ENCODE measurements at places on chromosomes 3 and 15.

DNA sequence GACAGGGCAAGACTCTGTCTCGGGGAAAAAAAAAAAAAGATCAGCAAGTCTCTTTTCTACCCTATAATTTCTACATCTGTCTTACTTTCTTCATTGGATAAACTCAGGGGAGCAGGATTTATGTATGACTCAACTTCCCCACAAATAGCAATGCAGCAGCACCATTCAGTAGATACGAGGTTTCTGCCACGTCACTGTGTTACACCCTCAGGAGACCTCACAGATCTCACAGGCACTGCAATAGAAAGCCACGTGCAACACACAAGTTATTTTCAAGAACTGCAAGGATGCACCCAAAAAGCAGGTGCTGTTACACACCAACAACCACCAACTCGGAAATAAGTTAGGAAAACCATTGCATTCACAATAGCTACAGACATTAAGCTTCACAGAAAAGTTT lies 30.2 kb downstream of the TSPAN3 start:
- no peak for DNase-seq

- no peak for DNase-seq
These were observed 14.2 kb downstream of the CSK start for GRCh38 chr15:74795966-74796625.

DNA sequence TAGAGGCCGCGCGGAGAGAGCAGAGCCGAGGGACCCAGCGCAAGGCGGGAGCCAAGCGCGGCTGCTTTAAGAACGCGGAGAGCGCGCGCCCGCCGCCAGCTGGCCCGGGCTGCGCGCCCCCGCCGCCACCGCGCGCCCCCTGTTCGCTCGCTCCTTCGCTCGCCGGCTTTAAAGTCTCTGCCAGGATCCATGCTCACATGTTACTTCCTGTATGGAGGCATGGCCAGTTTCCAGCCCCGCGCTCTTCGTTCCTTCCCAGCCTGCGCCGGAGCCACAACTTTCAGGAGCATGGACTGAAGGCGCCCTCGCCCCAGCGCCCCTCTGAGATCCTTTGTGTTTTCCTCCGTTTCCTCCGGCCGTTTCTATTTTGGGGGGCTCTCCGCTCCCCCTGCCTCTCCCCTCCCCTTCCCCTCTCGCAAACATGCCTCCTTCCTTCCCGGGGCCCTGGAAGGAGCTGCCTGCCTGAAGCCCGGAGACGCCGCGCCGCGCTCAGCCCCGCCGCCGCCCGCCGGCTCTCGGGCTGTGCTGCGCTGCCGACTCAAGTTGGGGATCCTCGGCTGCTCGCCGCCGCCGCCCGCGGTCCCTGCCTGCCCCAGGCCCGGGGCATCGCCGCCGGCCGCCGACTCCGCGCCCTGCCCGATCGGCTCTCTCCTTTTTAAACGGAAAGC lies at the start of gene PTPRG:
TSS of gene PTPRG (plus strand) at position 198 of the 668 bp plus-strand sequence. CDS start 717 bp downstream, outside the sequence.
- no peak for DNase-seq

- no peak for DNase-seq
These were observed 135.5 kb downstream of the THRB start for GRCh38 chr3:24359102-24359501.

GRCh38 chr15:66940368-66940767 lies 125.0 kb upstream of the SMAD3 start:
- no peak for DNase-seq

DNA sequence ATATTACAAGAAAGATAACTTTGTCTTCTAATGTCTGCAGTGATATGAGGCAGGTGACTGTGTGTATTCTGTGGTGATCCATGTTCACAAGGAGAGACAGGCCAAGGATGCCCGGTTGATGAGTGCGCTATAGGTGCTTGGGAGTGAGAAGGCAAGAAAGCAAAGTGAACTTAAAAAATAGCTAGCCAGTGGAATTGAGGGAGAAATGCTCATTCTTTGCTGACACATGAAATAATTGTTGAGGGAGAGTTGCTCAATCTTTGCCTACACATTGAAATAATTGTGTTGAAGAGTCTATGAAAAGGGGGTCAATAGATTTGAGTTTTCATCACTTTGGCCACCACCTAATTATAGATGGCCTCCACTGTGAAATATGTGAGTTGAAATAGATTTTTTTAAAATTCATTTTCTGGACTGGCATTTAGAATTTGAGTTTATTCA lies 156.3 kb downstream of the LPP start:
- DNase-seq: no peak

- no peak for DNase-seq
These were observed 29.1 kb upstream of the SCG3 start for GRCh38 chr15:51652084-51652668.

DNA sequence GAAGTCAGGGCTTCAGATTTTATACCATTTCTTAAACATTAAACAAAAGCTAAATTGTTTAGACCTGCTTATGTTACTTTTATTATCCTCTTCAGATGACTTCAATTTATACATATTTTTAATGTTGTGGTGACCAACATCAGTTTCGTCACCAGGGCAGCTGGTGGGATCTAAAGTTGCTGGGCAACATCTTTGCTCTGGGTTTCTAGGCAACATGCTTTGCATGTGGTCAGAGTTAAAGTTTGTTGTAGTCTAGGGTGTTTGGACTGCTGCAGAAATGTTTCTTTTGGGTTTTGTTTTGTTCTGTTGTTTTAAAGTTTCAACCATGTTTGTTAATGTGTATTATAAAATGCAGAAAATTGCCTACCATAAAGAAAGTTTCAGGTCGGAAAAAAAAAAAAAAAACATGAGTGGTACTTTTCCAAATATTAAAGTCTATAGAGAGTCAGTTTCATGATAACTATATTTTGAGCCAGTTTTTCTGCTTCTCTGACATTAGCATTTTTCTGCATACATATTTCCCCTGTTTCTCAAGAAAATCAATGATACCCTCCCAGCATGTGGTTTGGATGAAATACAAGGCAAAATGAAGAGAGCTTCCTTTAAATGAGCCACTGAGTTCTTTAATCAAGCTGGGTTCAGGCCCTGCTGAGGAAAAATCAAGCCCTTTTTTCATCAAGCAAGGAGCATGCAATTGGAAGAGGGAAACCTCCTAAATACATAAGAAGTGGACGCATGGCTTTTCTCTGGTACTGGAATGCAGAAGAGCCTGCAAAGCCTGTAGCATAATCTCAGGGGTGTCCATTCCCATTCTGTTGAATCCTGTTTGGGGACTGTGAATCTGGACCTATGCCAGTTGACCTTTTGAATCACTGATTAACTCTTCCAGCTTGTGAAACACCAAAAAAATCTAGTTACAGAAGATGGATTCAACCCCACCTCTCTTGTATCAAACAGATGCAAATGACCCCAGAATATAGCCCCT lies 35.0 kb upstream of the VGLL3 start:
- no peak for DNase-seq

DNA sequence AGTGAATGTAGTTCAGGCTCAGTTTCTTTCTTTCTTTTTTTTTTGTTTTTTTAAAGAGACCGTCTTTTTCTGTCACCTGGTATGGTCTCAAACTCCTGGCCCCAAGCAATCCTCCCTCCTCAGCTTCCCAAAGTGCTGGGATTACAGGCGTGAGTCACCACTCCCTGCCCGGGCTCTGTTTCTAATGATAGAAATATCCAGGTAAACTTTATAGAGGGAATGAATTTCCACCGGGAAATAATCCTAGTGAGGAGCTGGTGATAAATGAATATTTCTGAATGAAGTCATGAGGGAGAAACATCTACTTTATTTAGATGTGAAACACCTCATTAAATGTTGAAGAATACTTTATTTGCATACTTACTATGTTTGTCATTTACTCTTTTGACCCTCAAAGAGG lies 7.2 kb downstream of the RNF13 start:
- DNase-seq: no peak

DNA sequence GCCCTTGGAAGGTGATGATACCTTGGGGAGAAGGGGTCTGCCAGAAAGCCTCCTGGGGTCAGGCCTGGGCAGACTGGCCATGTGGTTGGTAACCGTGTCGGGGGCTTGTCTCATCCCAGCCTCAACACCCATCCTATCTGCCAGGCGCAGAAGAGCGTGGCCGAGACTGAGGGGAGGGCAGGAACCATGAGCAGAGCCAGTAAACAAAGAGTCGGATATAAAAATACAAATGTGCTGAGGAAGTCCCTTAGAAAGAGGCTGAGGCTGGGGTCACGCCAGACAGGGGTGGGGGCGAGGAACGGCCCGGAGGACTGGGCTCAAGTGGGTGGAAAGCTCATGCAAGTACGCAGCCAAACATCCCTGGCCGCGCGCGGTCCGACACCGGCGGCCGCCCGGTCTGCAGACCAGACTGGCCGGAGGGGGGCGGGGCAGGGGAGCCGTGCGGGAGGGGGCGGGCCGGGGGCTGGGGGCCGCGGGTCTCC lies 1.9 kb downstream of the CAMK2N2 start:
- no peak for DNase-seq

DNA sequence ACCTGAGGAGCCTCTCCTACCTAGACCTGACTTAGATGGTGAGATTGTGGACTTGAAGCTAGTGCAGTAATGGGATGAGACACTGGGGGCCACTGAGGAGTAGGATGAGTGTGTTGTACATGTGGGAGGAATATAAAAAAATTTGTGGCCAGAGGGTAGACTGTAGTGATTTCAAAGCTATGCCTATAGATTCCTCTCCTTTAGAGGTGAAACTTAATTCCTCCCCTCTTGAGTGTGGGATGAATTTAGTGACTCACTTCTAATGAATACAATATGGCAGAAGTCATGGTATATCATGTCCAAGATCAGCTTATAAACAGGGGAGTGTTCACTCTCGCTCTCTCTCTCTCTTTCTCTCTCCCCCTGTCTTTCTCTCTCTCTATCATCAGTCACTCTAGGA lies 6.7 kb downstream of the ZNF860 start:
- DNase-seq: no peak

GRCh38 chr3:181860235-181860634 lies 148.5 kb downstream of the SOX2 start:
- no peak for DNase-seq

DNA sequence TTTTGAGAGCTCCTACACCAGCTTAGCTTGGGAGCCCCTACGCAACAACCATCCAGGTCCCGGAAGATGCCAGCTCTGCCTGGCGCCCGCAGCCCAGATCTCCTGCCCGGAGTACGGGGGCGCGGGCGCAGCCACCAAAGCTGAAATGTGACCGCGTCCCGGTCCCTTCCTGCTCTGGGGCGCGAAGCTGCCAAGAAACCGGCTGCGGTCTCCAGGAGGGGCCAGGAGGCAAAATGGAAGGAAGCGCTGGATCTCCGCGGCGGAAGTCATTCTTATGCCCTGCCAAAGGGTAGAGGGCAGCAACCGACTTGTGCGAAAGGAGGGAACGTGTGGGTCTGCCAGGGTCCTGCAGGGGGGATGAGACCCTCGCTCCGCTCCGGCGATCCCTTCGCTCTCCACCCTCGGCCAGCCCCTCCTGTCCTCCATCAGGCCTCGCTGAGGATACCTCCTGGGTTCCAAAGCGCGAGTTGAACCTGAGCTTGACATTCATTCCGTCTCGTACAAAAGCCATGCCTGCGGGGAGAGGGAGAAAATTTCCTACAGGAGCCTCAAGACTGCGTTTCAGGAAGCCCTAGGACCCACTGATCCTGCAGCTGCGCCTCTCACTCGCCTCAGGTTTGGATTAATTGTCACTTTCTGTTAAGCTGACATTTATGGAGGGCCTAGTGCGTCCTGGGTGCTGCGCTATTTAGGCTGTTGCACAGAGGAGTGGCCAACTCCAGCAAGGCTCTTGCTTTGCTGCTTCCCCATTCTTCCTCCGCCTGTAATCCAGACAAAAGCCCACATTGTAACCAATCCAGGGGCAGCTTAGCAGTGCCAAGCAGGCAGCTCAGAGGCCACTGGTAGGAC lies 98.3 kb upstream of the VGLL3 start:
- DNase-seq: no peak

DNA sequence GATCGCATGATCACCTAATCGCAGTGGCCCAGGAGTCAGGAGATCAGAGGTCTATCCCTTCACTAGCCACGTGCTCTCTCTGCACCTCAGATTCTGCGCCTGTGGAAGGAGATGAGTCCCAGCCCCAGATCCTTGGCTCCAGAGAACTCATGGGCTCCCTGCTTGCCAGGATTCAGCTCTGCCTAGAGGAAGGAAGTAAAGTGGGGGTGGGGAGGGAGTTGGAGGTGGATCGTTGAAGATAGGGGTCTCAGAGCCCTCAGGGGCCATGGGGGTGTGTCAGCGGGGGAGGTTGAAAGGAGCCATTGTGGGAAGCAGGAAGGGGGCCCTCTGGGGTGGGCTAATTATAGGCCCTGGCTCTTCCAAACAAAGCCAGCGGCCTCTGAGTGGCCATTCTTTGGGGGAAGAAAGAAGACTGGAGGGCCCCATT lies 11.3 kb upstream of the STRA6 start:
- no peak for DNase-seq

- DNase-seq: no peak
These were observed 166.1 kb downstream of the OSBPL10 start for GRCh38 chr3:31815006-31815405.

- no peak for DNase-seq
These were observed 233.2 kb downstream of the FGF12 start for GRCh38 chr3:192494174-192494573.

DNA sequence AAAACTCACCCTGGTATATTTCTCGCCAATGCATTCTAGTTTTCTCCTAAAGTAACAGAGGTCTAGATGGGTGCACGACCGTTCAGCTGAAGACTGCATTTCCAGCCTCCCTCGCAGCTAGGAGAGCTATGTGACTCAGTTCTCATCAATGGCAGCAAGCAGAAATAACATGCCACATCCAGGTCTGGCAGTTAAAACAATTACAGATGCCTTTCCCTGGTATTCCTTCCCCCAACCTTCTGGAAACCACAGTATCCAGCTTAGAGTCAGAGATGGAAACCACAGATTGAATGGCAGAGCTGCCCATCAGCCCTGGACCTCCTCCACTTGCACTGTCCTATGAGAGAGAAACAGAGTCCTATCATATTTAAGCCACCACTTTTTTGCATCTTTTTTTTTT lies 4.8 kb downstream of the HAPLN3 start:
- no peak for DNase-seq
